ENCODE measurements at places on chromosomes 5 and 9.
A peak's percentile ranks its signal among the peaks of the same experiment; 100 is the strongest.

GRCh38 chr5:173807181-173807655, 80.9 kb upstream of the CPEB4 start:
- no peak for DNase-seq

DNA sequence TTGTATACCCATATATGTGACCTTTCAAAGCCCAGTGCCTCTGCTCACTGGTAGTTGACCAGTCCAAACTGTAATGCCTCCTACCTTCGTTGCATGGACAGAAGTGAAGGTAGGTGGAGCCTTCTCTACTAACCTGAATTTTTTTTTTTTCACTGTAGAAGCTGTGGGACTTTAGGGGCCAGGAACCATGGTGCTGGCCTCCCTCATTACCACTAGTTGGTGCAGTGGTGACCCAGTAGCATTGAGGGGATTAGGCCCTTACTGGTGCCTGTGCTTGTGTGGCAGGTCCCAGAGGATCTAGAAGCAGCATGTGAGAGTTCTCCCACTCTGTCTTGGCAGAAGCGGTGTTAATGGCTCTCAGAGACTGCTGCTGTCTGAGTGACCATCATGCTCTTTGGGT, 2.3 kb downstream of the RALGPS1 start:
- no peak for DNase-seq

- DNase-seq, result peak; percentile 94
Observed at GRCh38 chr5:76402886-76403765, at the start of gene IQGAP2. TSS of gene IQGAP2 (plus strand) at chr5:76403285. CDS start at chr5:76403546, 261 bp downstream.

DNA sequence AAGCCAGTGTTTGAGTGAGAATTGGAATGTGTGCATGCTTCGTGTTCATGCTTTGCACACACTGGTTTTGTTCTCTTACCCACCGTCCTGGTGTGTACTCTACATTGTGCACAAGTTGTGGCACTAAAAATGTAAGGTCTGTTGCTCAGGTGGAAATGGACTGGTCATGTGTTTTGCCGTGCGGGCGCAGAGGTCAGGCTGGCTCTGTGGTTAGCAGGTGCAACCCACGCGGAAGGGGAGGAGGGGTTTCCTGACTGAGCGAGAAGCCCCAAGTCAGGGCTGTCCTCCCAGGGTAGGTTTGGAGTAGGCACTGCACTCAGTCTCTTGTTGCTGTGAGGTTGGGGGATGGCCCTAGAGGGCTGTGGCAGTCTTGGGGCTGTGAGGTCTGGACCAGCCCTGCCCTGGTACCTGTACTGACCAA, 86.6 kb downstream of the EHMT1 start:
- DNase-seq, result no peak

DNA sequence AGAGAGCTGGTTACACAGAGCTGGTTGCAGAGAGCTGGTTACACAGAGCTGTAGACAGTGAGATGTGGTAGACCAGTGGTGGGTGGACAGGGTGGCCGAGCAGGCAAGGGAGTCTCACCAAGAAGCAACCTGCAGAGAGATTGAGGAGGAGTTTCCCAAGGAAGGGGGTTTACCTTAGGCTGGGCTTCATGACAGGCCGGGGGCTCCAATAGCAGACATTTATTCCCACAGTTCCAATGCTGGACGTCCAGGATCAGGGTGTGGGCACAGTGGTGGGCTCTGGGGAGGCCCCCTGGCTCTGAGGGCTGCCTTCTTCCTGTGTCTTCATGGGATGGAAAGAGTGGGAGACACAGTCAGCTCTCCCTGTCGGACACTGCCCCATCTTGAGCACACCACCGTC, 386.9 kb upstream of the IRX4 start:
- DNase-seq, result no peak

GRCh38 chr9:83372957-83373356, 165.2 kb downstream of the FRMD3 start:
- no peak for DNase-seq

GRCh38 chr5:42995360-42995751, 44.8 kb downstream of the ANXA2R start:
- DNase-seq, result no peak

DNA sequence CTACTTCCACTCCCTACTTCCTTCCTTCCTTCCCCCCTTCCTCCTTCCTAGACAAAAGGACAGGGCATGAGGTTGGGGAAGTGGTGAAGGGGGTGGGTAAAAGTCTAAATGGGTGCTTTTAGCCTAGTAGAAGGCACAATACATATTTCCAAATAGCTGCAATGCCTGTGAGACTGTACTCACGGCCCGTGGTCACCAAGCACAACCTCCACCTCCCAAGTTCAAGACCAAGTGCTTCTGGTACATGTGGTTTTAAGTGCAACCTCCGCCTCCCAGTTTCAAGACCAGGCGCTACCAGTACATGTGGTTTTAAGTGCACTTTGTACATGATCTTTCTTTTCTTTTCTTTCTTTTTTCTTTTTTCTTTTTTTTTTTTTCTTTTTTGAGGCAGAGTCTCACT, 14.5 kb upstream of the NTNG2 start:
- DNase-seq, result no peak

DNA sequence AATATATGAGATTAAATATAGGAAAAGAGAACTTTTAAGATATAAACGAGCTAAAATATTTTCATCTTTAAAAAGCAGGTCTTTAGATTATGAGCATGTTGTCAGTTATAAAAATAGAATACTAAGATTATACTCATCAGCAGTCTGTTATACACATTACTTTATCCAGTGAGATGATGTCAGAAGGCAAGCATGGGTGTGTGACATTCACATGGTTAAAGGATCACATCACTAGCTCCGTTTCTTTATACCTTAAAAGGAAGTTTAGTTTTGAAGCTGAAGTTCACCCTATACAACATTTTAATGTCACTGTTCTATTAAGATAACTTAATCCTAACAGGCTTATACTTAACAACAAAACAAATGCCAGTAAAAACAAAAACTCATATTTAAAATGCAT, 59.6 kb downstream of the RICTOR start:
- no peak for DNase-seq

GRCh38 chr5:14408969-14409586, 172.5 kb upstream of the OTULINL start:
- DNase-seq, result no peak

- DNase-seq, result no peak
Observed at GRCh38 chr5:79955356-79955895, 35.6 kb downstream of the MTX3 start.

DNA sequence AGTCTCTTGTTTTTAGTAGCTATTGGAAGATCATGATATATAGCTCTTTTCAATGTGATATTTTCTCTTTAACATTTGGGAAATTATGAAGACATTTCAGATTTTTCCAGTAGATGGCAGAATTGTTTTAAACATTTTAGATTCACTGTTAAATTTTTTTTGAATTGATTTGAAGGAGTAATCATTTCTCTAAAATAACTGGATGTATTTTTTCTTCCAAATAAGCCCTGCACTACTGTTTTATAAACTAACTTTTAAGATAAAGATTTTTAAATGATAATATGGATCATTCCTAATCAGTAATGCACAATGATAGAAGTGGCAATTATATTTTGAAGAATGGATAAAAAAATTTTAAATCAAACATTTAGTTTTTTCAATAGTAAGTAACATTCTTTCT, 14.2 kb downstream of the NDUFAF2 start:
- no peak for DNase-seq

DNA sequence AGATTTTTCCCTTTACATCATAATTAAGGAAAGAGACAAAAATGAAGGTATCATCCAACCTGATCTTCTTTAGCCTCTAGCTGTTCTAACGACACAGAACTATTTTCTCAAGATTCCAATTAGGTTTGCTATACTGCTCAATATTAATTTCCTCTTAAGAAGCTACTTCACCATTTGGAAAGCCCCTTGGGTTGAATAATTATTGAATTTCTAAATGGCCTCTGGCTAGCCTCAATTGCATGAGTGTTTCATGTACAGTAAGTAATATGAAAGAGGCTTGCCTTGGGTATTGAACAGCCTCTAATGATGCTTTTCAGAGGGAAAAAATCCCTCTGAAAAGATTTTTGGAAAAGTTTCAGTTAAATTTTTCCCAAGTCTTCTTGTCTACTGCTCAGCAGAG, 3.7 kb upstream of the MOB3B start:
- DNase-seq, result no peak

- DNase-seq, result no peak
Observed at GRCh38 chr5:143062379-143062778, 292.2 kb downstream of the ARHGAP26 start.

- DNase-seq, result no peak
Observed at GRCh38 chr5:149445739-149446369, 66.8 kb upstream of the IL17B start.

DNA sequence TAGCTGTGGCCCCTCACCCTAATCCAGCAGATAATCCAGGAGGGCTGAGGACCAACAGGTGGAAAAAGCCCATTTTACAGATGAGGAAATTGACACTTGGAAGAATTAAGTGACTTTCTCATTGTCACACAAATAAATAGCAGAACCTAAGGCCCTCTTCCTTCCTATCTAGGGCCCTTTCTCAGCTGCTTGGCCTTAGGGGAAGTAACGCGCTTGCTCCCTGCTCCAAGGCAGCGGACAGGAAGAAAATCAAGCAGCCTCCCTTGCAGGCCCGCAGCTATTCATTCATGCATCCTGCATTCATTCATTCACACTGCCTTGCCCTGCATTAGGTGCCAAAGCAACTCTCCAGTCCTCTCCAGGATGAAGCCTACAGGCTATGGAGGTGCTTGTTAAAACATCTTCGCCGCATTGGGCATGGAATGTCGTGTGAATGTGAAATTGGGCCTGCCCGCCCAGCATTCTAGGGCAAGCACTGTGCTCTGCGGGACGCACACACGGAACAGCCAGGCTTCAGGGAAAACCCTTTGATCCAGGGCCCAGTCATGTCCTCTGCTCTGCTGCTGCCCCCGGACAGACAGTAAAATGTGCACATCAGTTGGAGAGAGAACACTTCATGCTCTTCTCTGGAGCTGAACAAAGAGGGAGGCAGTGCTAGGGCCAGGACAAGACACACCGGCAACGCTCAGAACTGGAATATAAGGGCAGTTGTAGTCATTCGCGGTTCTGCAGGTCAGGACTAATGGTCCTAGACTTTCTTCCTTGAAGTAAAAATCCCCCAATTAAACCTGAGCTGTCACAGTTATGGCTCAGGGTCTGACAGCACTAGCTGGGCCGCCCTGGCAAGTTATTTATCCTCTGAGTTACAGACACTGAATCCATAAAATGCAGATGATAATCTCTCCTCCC, 166.0 kb downstream of the COL23A1 start:
- peak; percentile 57 for DNase-seq

GRCh38 chr9:17578577-17578910, 322 bp upstream of the SH3GL2 start:
- no peak for DNase-seq

GRCh38 chr9:5450359-5451091, at the start of gene CD274:
TSS of gene CD274 (plus strand) at chr9:5450542. CDS start at chr9:5456114, 5,572 bp downstream.
- DNase-seq, result peak; percentile 97

GRCh38 chr5:132611965-132612364, 46.0 kb upstream of the IL13 start:
- DNase-seq, result no peak

- no peak for DNase-seq
Observed at GRCh38 chr5:171437286-171437821, 17.9 kb downstream of the FGF18 start.

GRCh38 chr9:135414293-135414692, 65.3 kb upstream of the PPP1R26 start:
- no peak for DNase-seq

DNA sequence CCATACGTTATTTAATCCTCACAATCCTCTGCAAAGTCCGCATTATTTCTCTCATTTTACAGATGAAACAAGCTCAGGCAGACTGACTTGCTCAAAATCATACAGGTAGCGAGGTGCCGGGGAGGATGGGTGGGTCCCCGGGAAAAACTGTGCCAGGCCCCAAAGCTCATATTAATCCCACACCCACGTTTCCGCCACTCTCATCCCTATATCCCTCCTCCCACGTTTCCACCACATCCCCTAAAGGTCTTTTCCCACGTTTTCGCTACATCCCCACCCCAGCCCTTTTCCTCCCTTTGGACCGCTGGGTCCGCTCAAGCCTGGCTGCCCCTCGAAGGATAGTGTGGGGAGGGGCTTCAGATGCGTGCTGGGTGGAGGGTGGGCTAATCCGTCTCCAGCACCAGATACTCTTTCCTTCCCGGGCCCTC, 434 bp upstream of the FSD1L start:
- DNase-seq, result no peak

GRCh38 chr5:172920447-172920849, 38.8 kb upstream of the RPL26L1 start:
- DNase-seq, result no peak

DNA sequence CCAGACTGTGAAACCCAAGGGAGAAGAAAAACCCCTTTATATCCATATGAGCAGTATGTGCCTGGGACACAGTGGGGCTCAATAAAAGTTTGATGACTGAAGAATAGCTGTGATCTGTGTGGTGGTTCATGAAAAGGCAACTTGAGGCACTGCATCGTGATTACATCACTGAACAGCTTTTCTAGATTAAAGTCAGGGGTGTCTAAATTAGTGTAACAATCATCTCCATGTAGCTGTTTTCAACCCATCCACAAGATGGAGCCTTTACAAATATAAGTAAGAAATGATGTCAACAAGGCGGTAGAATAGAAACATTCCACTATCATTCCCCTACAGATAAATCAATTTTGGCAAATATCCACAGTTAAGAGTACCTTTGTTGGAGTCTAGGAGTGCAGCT, 55.5 kb downstream of the PRRC1 start:
- DNase-seq, result no peak

DNA sequence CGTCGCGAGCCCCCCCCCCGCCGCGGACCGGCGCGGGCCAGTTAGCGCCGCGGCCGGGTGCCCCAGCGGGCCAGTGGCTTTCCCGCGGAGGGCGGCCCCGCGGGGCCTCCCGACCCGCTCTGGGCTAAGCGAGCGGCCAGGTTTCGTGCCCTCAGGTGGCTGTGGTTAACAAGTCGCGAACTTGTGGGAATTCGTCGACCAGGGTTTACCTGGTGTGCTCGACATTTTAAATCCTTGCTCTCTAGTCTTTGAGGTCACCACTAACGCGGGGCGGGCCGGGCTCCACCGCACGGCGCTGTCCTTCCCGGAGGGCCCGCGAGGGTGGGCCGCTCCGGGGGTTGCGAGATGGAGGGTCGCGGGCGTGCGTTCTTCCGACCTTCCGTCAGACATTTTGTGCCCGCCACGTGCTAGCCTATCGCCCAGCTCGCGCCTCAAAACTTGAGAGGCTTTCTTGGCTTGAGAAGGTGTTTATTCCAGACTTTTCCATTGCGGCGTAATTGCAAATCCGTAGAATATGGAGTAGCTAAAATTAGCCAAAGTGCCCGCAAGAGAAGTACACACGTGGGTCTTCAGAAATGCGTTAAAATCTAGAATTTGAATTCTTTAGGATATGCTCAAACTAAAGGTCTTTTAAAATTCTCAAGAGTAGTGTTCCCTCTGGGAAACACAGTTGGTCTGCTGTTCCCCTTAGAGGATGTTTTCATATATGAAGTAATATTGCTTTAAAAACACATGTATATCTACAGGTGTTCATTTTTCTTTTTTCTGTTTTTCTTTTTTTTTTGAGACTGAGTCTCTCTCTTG, 2.1 kb downstream of the ANP32B start:
- DNase-seq, result no peak

- DNase-seq, result no peak
Observed at GRCh38 chr9:102209176-102209575, 470.7 kb upstream of the GRIN3A start.

DNA sequence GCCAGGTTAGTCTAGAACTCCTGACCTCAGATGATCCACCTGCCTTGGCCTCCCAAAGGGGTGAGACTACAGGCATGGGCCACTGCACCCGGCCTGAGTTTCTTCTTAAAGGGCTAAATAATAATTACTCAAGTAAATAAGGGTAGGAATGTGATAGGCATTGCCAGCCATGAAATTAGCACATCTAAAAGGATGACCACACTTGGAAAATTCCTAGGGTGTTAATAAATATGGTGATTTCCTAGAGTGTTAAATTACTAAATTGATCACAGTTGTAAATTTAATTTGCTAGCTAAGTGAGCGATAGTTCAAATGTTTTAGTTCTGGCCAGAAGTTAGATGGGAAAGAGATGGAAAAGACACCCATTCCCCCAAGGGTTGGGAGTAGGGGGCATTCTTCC, 53.4 kb downstream of the UBAP1 start:
- no peak for DNase-seq
